Large intestine (tissue), 12 donors: ENCODE measurements at places on chromosomes 1 and 21.

GRCh38 chr1:40476924-40477677 is at the start of gene ZFP69:
ZFP69 (plus strand) TSS chr1:40477290; CDS start chr1:40479362, 2,072 bp downstream.
- peak; percentile 80 for DNase-seq

- no peak for DNase-seq
Measured at GRCh38 chr21:40164905-40165772, 297.9 kb downstream of the PCP4 start.

DNA sequence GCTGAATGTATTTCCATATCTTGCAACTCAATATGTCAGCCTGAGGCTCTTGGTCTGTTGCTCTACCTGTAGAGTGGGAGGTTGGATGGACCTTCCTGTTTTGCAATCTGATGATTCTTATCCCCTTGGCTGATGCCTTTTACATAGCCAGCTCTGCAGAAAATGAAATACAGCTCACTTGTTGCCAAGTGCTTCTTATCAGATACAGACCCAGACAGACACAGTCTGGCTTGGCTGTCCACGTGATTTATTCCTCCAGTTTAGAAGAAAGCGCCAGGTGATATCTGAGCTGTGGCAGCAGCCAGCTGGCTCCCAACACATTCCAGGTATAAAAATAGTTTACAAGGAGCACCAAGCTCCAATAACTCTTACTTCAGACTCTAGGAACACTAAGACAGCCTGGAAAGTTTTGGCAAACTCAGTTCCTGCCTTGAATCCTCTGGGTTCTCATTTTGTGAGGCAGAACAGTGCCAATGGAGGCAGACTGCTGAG is 479.2 kb upstream of the USP24 start:
- DNase-seq, result peak; percentile 88

GRCh38 chr1:169860750-169861149 is 32.9 kb downstream of the SCYL3 start:
- peak; percentile 10 for DNase-seq

GRCh38 chr1:52365071-52365745 is 797 bp downstream of the CC2D1B start:
- DNase-seq, result peak; percentile 74

GRCh38 chr1:151705753-151706463 is 10.7 kb downstream of the CELF3 start:
- DNase-seq, result no peak

DNA sequence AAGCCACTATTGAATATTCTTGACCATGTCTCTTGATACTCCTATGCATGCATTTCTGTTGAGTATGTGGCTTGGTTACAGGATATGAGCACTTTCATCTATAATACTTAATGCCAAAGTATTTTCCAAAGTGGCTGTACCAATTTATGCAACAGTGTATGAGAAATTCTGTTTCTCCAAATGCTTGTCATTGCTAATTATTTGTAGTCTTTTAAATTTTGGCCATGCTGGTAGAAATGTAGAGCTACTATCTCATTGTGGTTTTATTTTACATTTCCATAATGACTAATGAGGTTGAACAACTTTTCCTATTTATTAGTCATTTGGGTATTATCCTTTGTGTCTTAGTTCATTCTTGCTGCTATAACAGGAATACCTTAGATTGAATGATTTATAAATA is 71.4 kb upstream of the TSPAN2 start:
- no peak for DNase-seq

GRCh38 chr1:225999912-226000337 is 782 bp upstream of the SDE2 start:
- DNase-seq, result no peak

DNA sequence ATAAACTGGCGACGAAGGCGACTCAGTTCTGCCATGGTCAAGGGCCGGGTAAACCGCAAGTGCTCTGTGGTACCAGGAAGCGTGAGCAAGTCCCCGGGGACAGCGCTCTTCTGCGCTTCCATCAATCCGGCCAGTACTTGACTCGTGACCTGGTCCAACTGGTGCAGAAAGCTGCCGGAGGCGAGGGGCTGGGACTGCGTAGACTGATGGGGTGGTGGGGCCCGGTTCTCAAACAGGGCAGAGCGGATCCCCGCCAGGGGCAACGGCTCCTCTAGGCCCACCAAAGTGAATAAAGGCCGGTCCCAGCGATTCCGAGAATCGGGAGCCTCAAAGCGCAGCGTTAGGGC is 852 bp downstream of the KTI12 start:
- DNase-seq, result peak; percentile 20

DNA sequence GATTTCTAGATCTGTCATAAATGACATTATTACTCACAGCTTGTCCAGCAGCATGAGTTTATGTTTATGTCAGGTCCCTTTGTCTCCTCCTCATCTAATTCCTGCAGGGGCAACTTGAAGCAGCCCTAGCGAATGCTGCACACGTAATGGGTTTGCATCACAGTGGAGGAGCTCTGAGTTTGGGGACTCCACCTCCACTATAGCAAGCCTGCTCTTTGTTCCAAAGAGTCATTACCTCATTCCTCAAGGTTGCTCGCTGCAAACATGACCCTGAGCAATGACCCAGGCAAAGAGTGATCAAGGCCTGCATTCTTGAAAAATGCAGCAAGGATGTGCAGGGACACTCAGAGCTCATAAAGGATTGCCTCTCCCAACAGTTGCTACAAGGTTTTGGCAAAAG is 261.9 kb downstream of the HHIPL2 start:
- no peak for DNase-seq

DNA sequence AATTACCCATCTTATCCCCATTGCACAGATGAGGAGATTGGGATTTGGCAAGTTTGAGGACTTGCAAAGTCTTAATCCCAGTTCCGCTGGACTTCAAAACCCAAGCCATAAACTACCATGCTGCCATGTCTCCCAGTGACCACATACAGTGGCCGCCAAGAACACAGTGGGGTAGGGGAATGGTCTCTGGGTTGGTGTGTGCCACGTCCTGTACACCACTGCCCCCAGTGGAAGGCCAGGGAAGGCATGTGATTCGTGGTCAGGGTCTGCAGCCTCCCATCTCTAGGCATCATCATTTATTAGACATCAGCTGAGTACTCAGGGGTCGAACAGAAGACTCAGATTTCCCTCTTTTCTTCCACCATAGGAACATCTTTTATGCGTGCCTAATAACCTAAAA is 76.0 kb downstream of the MAN1C1 start:
- DNase-seq, result no peak

DNA sequence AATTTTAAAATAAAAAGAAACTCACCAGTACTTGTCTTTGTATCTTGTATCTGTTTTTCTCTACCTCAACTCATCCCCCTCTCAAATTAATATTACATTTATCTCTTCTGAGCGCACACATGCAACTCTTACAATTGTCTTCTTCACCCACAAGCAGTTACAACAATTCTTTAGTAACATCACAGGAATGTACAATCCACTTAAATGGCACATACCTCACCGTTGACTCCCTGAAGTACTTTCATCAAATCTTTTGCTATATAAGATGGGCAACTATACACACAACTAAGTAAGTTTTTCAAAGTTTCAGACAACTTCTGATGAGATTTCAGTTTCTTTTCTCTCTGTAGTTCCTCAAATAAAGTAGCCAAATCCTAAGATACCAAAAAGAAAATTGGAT is 28.3 kb downstream of the HEATR1 start:
- DNase-seq, result no peak

DNA sequence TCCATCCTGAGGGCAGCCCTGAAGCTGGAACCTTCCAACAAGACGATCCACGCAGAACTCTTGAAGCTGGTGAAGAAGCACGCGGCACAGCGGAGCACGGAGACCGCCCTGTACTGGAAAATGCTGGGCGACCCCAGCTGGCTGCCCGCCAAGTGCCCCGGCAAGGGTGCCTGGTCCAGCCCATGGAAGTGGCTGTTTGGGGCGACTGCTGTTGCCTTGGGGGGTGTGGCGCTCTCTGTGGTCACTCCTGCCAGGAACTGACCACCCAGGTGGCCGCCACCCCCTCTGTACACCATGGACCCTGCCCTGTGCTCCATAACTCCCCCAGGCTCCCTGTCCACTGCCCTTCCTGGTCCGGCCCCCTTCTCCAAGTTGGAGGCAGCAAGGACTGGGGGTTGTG is 90.8 kb downstream of the PPP1R12B start:
- DNase-seq, result no peak

GRCh38 chr1:27626031-27626935 is 8.7 kb downstream of the FGR start:
- no peak for DNase-seq

GRCh38 chr1:201374364-201374763 is 3.1 kb downstream of the TNNT2 start:
- DNase-seq, result no peak

GRCh38 chr1:200442537-200443156 is 32.8 kb upstream of the ZNF281 start:
- DNase-seq, result no peak

DNA sequence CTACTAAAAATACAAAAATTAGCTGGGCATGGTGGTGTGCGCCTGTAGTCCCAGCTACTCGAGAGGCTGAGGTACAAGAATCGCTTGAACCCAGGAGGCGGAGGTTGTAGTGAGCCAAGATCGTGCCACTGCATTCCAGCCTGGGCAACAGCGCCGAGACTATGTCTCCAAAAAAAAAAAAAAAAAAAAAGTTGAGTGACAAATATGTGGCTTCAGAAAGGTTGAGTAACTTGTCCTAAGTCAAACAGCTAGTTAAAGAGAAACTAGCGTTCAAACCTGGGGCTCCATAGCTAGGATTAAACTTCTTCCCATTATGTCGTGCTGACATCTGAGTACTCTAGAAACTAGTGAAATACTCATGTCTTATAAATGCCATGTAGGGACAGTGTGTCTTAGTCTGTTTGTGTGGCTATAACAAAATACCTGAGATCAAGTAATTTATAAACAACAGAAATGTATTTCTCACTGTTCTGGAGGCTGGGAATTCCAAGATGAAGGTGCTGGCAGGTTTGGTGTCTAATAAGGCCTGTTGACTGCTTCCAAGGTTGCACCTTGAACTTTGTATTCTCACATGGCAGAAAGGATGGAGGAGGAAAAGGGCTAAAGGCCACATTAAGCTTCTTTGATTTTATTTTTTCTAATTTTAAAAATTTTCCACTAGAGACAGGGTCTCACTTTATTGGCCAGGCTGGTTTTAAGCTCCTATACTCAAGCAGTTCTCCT is 12.0 kb downstream of the AK4 start:
- peak; percentile 16 for DNase-seq

- DNase-seq, result no peak
Measured at GRCh38 chr1:1274299-1274930, 761 bp upstream of the UBE2J2 start.

GRCh38 chr1:231557411-231557810 is 28.9 kb downstream of the TSNAX start:
- DNase-seq, result no peak

DNA sequence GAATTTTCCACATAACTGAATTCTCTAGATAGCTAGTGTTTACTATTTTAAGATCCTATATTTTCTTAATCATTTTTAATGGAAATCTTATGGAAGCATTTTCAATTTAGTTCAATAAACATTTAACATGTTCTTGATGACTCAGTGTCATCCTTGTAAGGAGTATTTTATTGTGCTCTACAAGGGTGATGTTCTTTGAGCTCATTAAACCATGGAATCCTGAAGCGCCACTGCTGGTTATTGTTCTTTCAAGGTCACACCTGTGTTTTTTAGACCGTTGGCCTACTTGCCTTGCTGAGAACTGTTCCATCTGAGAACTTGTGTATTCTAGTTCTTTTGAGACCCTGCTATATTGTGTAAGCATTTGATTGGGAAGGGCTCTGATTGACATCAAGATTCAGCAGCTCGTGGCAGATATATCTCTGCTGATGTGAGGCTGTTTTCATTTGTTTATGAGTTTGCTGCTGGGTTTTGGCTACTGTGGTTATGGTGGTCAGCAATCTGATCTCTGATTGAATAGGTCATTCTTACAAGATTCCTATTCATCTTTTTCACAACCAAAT is 132.0 kb downstream of the GIPC2 start:
- DNase-seq, result no peak

GRCh38 chr1:231334079-231334666 is 3.5 kb downstream of the EXOC8 start:
- DNase-seq, result no peak

DNA sequence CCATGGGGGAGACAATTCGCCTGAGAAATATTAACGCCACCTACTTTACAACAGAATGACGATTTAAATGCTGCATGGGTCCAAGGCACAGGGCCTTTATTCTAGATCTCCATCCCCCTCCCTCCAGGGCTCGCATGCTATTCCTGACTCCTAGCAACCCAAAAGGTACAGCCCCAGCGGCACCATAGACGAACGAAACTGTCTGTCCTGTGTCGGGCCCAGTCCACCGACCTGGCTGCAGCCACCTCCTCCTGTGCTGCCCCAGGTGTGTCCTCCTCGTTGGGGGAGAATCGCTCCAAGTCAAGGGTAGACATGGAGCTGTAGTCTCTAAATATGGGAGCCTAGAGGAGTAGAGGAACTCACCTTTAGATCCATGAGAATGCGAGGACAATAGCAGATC is 196.5 kb downstream of the TOMM20 start:
- DNase-seq, result no peak

GRCh38 chr1:181208967-181209366 is 120.5 kb downstream of the IER5 start:
- DNase-seq, result no peak

GRCh38 chr1:78060857-78061563 is 15.2 kb downstream of the GIPC2 start:
- no peak for DNase-seq

GRCh38 chr1:207941665-207942064 is 30.7 kb upstream of the CD34 start:
- DNase-seq, result peak; percentile 40

DNA sequence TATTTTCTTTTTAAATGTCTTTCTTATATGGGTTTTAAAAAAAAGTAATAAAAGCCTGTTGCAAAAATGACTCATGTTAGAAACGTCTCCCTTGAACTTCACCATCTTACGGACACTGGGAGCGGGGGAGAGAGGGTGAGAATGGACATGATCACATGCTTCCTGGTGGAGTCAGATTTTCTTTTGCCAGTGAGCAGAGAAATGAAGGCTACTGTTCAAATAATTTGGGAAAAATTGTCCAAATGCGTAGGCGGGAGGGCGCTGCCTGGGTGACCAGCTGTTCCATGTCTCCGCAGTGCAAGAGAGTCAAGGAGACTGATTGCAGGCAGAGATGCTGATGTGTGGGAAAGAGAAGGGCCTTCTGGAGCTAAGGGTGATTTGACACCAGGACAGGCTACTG is 23.1 kb downstream of the EIF2D start:
- no peak for DNase-seq

GRCh38 chr1:16082283-16083038 is 9.0 kb upstream of the FAM131C start:
- DNase-seq, result no peak

GRCh38 chr1:167110586-167110985 is 16.7 kb downstream of the STYXL2 start:
- no peak for DNase-seq

DNA sequence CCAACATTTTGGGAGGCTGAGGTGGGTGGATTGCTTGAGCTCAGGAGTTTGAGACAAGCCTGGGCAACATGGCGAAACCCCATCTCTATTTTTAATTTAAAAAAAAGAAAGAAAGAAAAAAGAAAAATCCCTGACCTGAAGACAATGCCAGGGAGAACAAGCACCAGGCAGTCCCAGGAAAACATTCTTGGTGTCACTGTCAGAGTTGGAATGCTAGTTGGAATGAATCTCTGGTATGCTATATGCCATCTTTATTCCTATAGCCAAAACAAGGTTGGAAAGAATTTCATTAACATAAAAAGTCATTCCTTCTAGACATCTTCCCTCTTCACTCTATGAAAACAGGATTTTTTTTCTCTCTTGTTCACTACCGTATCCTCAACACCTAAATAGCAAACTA is 2.8 kb downstream of the DNAJC8 start:
- no peak for DNase-seq
